ENCODE measurements at places on chromosomes 7 and 10.
A peak's percentile ranks its signal among the peaks of the same experiment; 100 is the strongest.

- DNase-seq: no peak
These were observed 244.3 kb upstream of the KCND2 start for GRCh38 chr7:120028636-120029035.

DNA sequence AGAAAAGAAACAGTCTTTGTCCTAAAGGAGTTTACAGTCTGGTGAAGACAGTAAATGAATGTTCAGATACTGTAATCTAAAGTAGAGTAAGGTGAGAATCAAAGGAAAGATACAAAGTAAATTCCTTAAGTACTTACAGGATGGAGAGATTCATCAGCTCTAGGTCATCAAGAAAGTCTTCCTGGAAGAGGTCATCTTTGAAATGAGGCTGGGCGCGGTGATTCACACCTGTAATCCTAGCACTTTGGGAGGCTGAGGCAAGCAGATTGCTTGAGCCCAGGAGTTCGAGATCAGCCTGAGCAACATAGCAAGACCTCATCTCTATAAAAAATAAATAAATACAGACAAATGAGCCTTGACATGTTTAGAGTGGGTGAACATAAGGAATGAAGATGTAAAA lies 18.3 kb downstream of the FHIP2A start:
- DNase-seq: no peak

DNA sequence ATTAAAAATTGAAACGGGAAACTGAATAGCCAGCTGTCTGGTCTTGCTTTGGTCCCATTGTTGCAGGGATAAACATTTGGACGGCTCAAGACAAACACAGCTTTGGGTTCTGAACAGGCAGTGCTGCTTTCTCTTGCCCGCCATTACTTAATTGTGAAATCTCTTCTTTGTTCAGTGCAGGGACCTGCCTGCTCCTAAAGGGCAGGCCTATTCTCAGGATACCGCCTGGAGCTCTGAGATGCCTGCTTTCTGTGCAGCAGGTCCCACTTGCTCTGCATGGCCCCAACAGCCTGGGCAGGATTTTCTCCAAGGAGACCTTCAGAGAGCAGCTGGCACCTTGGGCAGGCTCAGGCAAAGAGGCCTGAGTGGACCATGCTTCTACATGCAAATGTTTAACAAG lies 237.6 kb downstream of the KCNMA1 start:
- no peak for DNase-seq

GRCh38 chr10:77321838-77322237 lies 315.8 kb downstream of the KCNMA1 start:
- no peak for DNase-seq

DNA sequence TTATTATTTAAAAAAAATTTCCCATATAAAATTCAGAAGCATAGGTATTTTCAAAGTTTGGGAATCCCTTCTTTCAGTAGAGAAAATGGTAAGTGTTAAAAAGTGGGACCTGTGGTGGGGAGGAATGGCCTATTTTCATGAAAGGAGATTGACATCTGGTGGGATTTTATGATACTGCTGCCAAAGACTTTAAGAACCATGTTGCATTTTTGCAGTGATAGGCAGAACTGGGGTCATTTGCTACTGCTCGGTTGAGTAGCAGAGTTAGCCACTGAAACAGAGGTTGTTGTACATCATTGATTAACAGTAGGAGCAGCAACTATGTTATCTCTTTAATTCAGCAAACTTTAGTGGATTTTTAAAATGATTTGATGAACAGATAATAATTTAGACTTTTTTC lies 4.4 kb downstream of the BICC1 start:
- no peak for DNase-seq

GRCh38 chr10:86372119-86372783 lies 5.7 kb upstream of the GRID1 start:
- DNase-seq: no peak

DNA sequence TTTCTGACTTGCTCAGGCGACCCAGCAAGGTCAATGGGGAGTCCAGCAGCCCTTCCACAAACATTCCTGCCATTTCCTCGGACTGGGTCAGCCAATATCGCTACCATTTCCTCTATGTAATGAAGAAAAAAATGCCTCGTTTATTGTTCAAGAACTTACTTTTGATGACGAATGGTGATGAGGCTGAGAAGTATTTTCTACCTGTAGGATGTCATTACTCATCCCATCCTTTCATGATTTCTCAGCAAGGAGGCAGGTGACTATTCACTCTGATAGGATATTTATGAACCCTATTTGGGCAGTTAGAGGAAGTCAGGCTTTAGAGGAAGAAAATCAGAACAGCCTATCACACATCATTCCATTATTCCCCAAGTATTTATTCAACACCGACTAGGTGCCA lies 178.6 kb downstream of the FANK1 start:
- no peak for DNase-seq

DNA sequence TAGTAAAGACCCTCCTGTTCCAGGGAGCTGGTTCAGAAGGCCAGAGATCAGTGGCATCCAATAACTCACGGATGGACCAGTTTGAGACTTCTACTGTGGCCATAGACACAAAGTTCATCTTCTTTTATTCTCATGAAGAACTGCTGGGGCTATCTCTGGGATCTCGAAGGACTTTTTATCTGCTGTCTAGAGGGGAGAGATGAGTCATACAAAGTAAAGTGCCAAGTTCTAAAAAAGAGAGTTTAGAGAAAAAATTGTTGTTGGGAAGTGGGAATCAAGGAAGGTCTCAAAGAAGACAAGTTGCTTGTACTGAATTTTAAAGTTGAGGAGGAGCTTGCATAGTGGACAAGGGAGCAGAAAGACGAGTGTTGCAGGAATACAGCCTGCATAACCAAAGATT lies 8.0 kb upstream of the FAM221A start:
- DNase-seq: no peak

DNA sequence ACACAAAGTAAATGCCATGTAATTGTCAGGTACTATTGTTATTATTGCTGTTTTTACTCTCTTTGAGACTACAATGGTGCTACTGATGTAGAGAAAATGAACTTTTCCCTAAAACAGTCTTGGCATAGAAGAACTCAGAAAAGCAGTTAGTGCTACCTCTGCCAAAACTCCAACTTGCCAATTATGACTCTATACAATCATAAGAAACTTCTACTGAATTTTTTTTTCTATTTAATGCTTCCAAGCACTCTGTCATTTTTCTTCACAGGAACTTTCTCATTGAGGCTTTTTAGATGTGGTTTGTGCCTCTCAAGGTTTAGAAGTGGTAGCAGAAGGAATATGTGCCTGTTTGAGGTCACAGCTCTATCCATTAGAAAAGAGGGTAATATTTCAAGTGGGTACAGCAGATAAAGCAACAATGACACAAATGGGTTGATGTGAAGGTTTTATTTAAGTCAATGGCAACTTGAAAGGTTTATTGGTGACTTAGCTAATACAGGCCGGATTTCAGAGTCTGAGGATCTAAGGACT lies 64.0 kb upstream of the FERD3L start:
- DNase-seq: no peak

- no peak for DNase-seq
These were observed 36.2 kb downstream of the GOT1 start for GRCh38 chr10:99394256-99394655.

DNA sequence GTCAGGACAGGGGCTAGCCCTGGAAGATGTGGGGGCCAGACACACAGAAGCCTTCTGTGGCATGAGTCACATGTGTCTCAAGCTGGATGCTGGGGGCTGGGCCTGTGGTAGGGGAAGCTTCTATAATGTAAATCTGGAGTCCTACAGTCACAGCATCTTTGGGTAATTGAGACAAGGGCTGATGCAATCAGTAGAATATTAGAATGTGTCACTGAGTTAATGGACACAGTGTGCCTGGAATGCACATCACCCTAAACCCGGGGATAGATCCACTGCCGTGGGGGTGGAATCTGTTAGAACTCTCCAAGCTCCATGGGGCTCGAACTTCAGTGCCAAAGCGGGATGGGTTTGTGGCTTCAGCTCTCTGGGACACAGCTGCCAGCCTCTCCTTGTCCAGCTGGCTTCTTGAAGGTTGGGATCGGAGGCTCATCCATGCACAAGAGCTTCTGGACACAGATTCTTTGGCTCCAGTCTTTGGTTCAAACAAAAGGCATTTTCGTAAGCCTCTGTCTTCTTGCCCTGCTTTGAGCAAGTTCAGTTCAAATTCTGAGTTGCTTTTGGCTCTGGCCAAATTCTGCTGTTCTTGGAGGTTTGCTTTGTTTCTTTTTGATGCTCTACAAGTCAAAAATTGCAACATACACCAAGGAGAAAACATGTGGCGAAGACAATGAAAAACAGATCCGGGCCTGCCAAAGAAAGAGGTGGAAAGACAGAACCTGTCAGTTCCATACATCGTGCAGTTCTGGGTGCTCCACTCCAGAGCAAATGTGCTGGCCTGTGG lies 194.8 kb upstream of the ZNF32 start:
- peak; percentile 68 for DNase-seq

DNA sequence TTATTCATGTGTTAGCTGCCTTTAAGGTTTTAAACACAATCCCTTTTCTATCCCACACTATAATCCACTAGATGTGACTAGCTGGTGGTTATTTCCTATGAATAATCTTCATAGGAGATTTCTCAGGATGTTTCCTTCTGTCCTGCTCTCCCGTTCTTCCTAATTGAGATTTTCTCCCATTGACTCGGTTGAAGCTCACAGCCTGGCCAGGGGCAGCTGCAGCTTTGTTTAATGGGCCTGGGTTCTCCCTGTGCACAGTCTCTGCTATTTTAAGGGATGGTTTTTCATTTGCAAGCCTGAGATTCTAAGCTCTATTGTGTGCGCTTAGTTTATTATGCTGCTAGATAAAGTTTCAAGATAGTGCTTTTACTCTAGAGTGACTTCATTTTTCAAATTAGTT lies 283.4 kb upstream of the AOAH start:
- no peak for DNase-seq

GRCh38 chr10:32061440-32061839 lies 5.2 kb upstream of the KIF5B start:
- DNase-seq: no peak

GRCh38 chr7:147909431-147910148 lies 681.0 kb upstream of the C7orf33 start:
- DNase-seq: no peak

- no peak for DNase-seq
These were observed 33.1 kb upstream of the R3HCC1L start for GRCh38 chr10:98101366-98101765.

DNA sequence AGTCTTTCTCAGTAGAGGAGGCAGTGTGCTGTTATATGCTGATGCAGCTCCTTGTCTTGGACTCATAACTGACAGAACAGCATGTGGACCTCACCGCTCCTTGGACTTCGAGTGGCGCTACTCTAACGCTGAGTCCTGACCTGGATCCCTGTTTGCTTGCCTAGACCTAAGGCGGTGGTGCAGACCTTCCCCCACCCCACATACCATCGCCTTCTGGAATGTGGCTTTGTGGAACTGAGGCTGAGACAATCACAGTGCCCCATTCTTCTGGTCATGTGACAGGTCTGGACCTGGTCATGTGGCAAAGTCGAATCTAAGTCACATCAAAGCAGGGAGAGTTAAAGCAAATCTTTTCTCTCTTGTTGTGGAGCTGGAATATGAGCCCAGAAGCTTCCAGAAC lies 190.7 kb upstream of the MKI67 start:
- DNase-seq: no peak

- DNase-seq: no peak
These were observed 9.8 kb upstream of the COL26A1 start for GRCh38 chr7:101352920-101353308.

DNA sequence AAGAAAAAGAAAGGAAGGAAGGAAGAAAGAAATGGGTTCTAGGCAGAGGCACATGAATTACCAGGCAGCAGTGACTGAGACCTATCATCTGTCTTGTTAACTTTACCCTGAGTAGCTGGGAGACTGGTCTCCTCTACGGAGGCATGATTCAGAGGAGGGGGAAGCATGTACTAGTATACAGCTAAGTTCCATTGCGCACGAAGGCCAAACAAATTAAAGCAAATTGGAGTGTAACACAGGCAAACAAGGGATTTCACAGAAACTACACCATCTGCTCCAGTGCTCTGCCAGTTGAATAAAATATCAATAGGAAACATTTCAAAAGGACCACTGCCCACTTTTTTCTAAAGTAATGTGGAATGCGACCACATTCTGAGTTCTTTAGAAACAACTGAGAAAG lies 65.9 kb upstream of the RSU1 start:
- DNase-seq: no peak

DNA sequence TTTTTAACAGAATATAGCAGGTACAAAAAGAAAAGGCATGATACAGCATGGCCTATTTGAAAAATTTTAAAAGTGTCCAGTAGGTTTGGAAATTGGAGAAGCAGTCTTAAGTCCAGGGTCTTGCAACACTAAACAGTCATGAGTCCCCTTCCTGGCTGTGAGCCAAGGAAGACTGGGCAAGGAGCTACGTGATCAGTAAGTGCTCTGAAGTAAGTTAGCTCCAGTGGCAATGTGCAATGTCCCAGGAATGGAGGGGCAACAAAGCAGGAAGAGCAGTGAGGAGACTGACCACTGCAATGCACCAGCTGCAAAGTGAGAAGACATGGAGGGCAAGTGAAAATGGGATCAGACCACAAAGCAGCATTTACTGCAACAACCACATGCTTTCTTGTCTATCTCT lies 72.9 kb upstream of the GRID1 start:
- DNase-seq: peak; percentile 46

Measured in AG20443 (cell line).